ENCODE measurements at places on chromosomes 5 and 9.

- no peak for DNase-seq
These were observed 10.5 kb upstream of the PLEKHG4B start for GRCh38 chr5:81391-82021.

DNA sequence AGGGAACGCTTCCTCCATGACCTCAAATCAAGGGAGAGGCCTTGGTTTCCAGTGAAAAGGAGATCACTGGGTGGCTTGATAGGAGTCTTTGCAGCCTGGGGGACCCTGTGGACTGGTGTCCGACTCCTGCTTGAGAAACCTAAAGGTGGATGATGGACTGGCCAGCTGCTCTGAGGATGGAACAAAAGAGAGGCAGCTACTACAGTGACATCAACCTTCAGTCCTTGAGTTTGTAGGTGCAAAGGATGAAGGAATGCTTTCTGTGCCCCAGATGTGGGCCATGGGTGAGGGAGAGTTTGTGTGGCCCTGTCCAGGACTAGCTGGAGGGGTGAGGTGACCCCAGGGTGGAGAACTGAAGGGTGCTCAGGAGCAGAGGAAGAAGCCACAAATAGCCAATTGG lies 114.4 kb upstream of the TBC1D2 start:
- no peak for DNase-seq

DNA sequence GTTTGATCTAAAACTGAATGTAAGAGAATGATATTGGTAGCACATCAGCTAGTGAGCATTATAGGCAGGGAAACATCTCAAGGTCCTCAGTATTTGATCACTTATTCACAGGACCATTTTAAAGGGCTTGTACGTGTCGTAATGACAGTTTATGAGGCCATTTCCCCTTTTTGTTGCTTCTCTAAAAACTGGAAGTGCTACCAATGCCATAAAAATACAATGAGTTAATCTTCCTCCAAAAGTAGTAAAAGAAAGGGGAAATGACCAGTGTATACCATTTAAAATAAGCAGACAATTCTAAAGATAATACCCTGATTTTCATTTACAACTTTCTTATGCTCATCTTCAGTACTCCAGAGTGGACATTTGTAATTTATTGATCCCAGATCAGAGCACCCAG lies 285.8 kb upstream of the PCSK5 start:
- no peak for DNase-seq

GRCh38 chr5:73694089-73694488 lies 68.1 kb downstream of the ARHGEF28 start:
- DNase-seq, result no peak

GRCh38 chr9:125261501-125262293 lies at the start of gene GAPVD1:
Gene GAPVD1 (plus strand): TSS chr9:125261826. CDS start chr9:125298922, 37,096 bp downstream.
- peak; percentile 87 for DNase-seq
